CD4-positive, alpha-beta T cell treated with Interleukin-6 at 100 ng/mL for 8 hours (primary cell): ENCODE measurements at places on chromosomes 6 and 20.

DNA sequence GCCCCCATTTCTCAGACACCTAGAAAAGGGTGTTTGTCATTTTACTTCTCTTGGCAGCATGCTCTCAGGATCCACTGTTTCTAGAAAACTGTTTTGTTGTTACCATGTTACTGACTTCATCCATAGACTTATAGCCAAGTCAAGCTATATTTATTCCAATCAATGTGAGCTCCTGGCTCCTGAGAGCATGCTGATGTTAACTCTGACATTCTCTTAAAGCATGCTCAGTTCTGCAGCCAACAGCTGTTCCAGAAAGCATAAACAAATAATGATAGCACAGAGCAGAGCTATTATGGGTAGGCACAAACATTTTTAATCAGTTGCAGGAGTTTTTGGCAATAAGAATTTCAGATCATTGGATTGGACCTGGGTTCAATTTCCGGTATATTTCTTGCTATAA is 92.4 kb upstream of the CEP85L start:
- no peak for DNase-seq

GRCh38 chr6:147281895-147282565 is 77.8 kb downstream of the STXBP5 start:
- no peak for DNase-seq

- DNase-seq = no peak
These were observed 68.4 kb downstream of the VEGFA start for GRCh38 chr6:43838276-43839036.

DNA sequence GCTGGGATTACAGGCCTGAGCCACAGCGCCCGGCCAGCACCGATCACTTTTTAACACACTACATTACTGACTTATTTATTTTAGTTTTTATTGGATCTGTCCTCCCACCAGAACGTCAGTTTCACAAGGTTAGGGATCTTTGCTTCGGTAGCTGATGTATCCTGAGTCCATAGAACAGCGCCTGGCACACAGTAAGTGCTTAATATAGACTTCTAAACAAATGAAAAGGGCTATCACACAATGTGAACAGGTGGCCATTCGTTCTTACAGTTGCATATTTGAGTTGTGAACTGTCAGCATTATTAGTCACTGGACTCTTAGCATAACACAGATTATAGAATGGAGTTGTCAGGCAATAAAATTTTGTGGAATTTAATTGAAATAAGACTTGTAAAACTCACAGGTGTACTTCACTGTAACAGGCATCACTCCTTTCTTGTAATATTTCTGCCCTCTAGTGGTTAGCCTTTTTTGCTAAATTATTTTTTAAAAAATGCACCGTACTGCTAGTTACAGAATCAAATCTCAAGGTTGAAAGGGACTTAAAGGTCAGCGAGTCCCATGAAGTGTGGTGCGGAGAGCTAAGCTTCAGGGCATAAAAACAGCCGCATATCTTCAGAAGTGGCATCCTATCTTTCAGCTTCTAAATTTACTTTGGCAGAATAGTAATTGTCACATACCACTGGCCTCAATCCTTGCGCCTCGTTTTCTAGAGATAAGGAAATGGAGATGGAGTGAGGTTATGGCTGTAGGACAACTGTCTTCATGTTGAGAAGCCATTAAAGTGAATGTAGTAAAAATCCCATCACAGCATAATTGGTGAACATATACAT is 3.4 kb upstream of the TBC1D7 start:
- peak; percentile 21 for DNase-seq

- no peak for DNase-seq
These were observed 136.8 kb upstream of the RNF24 start for GRCh38 chr20:4151991-4152695.
